Urinary bladder (tissue), 4 donors: ENCODE measurements at places on chromosomes 2 and 18.

DNA sequence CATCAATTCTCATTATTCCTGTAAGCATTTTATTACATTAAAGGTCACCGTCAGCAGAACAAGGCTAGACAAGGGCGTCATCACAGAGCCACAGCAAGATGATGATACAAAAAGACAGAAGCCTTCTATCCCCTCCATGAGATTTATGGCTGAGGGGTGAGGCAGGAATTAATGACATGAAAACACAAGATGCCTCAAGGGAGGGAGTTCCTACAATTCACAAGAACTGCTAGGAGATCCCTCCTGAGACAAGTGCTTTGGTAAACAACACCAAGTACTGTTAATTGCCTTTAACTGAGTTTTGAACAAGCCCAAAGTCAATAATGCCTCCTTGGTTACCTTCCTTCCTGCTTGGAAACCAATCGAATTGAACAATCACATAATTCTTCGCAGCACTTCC is 14.1 kb downstream of the ADD2 start:
- no peak for DNase-seq

DNA sequence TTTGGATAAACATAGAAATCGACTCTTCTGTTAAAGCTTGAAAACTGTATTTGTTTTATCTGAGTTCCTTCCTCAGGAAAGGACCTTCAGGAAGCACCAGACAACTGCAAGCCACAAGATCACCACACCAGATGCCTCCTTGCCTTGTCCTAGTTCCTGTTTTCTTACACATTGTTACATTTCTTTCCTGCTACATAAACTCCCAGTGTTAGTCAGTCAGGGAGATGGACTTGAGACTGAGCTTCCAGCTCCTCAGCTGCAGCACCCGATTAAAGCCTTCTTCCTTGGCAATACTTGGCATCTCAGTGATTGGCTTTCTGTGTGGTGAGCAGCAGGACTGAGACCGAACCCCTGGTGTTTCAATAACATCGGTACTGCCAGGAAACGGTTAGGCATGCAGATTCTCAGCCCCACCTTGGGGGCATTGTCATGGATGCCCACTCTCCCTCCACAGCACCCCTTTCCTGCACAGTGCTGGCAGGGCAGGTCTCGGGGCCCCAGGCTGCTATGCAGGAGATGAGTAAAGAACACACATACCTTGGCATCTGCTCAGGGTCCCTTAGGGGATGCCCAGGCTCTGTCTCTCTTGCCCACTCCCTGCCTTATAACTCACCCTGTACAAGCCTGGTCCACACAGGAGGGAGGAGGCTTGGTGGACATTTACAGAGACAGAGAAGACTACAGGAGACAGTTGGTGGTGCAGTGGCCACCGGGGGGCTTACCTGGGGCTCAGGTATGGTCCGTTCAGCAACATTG is 32.6 kb downstream of the ANKMY1 start:
- no peak for DNase-seq

GRCh38 chr2:47539228-47539627 is 136.3 kb downstream of the MSH2 start:
- DNase-seq, result no peak

- no peak for DNase-seq
These were observed 19.2 kb upstream of the TANK start for GRCh38 chr2:161141033-161141432.

DNA sequence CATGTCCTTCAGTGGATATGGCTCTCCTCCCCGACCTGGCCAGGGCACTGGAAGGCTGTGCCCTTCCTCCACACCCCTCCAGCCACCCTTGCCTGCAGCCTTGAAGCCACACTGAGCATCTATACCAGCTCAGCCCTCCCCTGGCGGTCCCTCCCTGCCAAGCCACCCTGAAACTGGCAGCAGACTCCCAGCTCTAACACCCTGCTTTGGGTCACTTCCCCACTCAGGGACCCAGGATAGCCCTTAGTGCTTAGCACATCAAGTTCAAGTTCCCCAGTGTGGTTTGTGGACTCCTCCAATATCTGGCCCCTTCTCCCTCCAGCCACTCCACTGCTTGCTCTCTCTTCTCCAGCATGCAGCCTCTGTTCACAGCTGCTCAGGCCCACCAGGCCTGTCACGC is 89.4 kb downstream of the TNS1 start:
- no peak for DNase-seq

- DNase-seq, result no peak
These were observed 79.1 kb downstream of the TGIF1 start for GRCh38 chr18:3529077-3529476.

GRCh38 chr18:659597-659996 is 2.1 kb downstream of the TYMS start:
- DNase-seq, result no peak

- DNase-seq, result no peak
These were observed 5.1 kb upstream of the MALT1 start for GRCh38 chr18:58666176-58666575.
